ENCODE measurements at places on chromosomes 1 and 21.
A peak's percentile ranks its signal among the peaks of the same experiment; 100 is the strongest.

GRCh38 chr1:225748529-225748928, 29.1 kb upstream of the SRP9 start:
- no peak for DNase-seq

DNA sequence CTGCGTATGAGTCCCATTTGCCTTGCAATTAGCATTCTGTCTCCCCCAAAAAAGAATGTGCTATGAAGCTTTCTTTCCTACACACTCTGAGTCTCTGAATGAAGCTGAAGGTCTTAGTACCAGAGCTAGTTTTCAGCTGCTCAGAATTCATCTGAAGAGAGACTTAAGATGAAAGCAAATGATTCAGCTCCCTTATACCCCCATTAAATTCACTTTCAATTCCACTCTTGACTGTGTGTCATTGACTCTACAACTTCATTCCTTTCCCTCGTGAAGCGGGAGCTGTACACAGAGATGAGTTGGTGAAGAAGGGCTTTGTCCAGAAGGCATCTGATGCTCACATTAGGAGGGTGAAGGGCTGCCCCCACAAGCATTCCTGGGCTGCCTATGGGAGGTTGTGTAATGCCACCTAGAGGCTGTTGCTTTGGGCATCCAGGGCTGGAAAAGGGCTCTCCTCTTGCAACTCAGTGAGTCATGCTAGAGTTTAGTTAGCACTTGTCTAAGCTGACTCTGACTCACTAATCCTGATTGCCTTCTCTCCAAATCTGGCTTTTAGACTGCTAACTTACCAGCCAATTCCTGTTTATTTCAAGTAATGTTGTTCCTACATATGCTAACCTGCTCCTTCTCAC, 1.8 kb downstream of the SPRR1B start:
- DNase-seq: peak; percentile 76

GRCh38 chr21:40257342-40257741, 390.1 kb downstream of the PCP4 start:
- no peak for DNase-seq

DNA sequence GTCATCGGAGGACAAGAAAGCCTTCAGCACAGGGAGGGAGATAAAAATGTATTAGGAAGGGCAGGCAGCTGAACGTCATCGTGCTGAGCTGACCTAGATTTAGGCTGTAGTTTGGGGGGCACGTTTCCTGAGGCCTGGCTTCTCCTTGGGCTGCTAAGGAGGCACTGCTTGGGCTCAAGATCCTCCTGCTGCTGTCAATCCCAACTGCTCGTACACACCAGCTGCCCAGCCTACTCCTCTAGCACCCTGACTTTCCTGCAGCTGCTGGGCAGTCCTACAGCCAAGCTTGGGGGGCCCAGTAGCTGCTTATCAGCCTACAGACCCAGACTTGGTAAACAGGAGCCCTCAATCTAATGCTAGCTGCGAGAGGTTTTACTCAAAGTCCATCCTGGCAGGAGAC, 6.2 kb downstream of the TMEM35B start:
- DNase-seq: no peak

- DNase-seq: no peak
Observed at GRCh38 chr1:116477429-116477828, 93.4 kb downstream of the CD58 start.

DNA sequence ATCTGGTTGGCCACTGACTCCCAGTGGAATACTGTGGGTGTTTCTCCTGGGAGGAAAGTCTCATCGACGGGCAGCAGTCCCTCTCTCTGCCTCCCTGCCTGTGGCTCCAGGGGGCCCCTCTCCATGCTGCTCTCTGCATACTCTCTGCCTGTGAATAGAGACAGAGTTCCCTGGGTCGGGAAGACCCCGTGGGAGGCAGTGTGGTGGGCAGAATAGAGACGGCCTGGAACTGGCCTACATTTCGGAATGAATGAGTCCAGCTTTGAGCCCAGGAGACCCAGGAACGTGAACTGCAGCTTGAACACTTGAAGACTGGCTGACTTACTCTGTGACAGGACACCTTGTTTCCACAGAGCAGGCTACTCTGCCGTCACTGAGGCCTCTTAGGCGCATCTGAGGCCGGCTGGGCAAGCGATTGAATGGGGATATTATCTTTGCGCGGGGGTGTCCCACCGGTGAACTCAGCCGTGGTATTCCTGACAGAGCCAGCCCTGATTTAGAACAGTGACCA, 64.0 kb downstream of the KIF21B start:
- no peak for DNase-seq

DNA sequence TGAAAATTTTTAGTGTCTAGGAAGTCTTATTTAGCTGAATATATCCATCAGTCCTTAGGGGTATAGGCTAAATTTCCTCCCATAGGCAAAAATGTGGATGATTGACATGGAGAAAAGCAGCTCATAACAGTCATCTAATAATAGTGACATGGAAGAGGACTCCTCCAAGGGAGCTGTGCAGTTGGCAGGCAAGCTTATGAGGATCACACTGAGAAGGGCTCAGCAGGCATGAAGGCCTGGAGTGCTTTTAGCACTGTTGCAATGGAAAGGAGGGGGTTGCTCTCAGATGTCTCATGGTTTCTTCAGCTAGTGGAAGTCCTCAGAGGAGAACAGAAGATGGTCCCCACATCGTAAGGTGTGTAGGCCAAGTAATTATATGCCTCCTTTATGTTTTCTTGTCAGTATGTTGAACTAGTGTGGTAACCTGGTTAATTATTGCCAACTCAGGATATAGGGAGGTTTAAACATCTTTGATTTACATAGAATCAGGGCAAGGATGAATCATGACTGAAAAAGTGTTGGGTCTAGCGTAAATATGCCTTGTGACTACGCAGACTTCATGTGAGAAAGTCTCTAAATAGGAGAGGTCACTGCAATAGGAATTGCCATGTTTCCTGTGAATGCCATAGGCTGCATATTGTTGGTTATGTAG, 18.9 kb downstream of the VN1R5 start:
- DNase-seq: no peak

DNA sequence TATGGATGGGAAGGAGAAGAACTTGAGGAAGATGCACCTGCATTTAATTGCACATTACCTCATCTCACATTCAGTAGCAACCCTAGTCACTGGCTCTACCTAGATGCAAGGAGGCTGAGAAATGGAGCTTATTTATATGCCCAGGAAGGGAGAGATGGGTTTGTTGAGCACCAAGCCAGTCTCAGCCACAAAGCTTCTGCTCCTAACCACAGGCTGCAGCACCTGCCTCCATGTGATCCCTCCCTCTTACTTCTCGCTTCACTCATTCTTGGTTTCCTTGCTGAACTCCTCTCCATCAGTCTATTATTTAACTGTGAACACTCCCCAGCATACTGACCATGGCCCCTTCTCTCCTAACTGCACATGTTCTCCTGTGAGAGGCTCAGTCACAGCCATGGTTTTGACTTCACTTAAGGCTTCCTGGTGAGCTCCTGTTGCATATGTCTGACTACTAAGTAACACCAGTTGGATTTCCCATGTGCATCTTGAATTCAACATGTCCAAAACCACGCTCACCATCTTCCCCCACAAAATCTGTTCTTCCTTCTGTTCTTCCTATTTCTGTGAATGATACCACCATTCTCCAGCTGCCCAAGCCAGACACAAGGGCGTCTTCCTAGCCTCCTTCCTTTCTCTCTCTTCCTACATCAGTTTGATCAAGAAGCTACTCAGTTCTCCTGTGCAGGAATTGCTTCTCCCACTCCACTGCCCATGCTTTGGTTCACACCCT, 139.8 kb downstream of the AK5 start:
- no peak for DNase-seq

- DNase-seq: no peak
Observed at GRCh38 chr21:22490049-22490448, 1491.8 kb downstream of the NCAM2 start.

- DNase-seq: peak; percentile 12
Observed at GRCh38 chr1:150615346-150616201, 13.8 kb downstream of the ENSA start.

DNA sequence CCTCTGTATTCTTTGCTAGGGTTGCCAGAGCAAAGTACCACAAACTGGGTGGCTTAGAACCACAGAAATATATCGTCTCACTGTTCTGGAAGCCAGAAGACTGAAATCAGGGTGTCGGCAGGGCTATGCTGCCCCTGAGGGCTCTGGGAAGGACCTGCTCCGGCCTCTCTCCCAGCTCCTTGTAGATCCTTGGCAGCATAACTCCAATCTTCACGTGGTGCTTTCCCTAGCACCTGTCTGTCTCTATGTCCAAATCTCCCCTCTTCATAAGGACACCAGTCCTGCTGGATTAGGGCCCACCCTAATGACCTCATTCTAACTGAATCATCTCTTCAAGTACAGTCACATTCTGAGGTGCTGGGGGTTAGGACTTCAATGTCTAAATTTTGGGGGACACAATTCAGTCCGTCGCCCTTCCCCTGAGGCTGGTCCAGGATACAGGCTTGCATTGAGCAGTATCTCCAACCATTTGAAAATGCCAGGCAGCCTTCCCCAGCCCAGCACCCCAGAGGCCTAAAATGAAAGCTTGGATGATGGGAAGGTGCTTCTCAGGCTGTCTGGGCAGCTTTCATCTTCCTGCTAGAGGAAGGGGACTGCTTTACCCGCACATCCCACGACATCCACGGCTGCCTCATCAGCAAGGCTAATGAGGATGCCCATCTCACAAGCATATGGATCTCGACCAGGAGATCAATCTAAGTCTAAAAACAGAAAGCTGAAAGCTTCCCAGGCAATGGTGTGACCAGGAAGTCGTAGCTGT, 24.7 kb downstream of the TRIM67 start:
- no peak for DNase-seq

- DNase-seq: no peak
Observed at GRCh38 chr1:167440776-167441175, 77.6 kb downstream of the CD247 start.

Measured in EL (cell line).